Fibroblast of the aortic adventitia (primary cell): ENCODE measurements at places on chromosomes 13 and 19.

DNA sequence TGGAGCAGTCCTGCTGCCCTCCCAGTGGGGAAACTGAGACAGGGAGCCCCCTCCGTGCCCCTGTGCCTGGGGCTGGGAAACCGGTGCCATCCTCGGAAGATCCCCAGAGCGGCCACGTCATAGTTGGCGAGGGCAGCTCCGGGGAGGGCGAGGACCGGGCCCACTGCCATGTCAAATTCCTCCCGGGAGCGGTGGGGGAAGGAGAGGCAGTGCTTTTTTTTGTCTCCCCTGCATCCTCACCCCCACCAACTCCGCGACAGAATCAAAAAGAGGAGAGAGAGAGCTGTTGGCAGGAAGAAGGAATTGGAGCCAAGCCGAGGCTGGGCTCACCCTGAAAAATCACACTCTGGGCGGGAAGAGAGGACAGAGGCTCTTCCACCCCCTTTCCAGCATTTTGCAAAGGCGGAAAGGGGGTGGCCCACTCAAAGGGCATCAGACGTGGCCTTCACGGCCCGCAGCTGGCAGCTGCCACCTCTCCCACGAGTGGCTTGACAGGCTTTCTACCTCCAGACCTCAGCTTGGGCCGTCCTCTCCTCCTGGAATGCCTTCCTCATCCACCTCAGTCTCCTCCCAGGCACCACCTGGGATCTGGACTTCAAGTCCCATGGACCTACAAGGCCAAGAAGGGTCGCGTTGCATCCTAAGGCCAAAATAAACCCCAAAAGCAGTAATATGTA, 19.6 kb upstream of the NFIC start:
- peak; percentile 86 for DNase-seq

GRCh38 chr19:32421589-32422361, 16.2 kb downstream of the DPY19L3 start:
- DNase-seq = no peak

GRCh38 chr13:105638426-105638825, 897.0 kb downstream of the EFNB2 start:
- DNase-seq = no peak

DNA sequence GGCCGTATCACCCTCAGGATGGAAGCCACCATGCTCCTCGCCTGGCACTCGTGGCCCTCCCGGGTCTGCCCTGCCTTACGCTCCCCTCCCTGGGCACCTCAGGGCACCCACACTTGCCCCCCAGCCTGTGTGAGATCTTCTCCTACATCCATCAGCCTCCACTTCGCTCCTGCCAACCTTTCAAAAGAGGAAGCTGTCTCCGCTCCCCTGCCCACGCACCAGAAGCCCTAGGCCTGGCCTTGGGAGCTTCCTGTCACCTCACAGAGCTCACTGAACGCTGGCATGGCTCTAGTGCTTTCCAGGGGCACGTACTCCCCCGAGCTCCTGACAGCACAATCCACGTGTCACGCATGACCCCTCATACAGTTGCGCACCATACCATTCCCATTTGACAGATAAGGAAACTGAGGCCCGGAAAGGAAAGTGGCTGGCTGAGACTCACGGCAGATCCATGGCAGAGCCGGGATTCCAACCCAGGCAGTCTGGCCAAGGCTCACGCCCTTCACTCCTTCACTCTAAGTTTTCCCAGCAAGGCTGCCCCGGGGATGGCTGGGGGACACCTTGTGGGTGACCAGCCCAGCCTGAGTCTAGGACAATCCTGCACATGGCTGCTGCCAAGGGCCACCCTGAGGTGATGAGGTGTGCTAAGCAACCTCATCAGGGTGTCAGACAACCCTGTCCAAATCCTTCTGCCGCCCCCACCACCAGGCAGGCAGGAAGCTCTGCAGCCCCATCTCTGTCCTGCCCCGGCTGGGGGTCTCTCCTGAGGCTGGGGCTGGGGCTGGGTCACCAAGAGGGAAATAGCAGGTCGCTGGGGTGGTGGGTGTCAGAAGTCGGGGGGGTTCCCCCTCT, 19.3 kb downstream of the PPP1R12C start:
- DNase-seq = no peak

GRCh38 chr19:17365361-17365760, 11.8 kb downstream of the PLVAP start:
- no peak for DNase-seq

- no peak for DNase-seq
These were observed 268.7 kb downstream of the NHLRC3 start for GRCh38 chr13:39306639-39307589.

DNA sequence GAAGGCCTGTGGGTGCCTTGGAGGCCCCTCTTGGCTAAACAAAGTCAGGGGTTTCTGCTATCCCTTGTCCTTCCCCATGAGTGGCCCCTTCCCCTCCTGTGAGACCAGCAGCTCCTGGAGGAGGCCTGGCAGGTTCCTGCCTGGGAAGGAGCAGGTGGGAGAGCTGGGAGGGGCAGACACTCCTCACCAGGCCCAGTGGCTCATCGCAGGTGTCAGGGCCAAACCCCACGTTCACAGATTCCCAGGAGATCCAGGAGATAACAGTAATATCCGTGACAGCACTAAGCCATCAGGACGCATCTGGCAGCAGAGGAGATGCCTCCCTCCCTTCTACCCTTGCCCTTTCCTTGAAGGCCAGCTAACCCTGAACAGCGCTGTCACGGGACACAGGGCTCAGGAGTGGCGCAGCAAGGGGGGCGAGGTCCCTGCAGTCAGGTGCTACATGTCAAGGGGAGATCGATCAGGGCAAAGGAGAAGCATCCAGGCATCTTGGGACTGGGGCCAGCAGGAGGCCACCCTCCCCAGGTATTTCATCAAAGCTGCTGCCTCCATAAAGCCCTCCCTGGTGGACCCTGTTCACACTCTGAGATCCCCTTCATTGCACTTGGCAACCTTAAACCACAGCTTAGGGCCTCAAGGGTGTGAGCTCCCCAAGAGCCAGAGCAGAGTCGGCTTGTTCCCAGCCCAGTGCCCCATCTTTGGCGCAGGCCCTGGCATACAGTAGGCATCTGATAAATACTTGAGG, 4.8 kb downstream of the CEBPA start:
- DNase-seq = no peak

DNA sequence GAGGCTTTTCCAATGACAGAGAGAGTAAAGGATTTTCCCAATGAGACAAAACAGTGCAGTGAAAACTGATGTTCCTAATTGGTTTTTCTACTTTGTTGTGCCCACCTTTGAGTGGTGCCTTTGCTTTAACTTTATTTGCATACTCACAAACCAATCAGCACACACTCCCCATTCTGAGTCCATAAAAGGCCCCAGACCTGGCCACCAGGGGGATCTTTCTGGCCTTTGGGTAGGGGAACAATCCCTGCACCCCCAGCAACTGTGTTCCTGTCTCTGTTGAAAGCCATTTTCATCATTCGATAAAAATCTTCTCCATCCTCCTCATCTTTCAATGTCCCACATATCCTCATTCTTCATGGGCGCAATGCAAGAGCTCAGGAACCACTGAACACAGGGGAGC, 252.8 kb downstream of the B3GLCT start:
- no peak for DNase-seq

DNA sequence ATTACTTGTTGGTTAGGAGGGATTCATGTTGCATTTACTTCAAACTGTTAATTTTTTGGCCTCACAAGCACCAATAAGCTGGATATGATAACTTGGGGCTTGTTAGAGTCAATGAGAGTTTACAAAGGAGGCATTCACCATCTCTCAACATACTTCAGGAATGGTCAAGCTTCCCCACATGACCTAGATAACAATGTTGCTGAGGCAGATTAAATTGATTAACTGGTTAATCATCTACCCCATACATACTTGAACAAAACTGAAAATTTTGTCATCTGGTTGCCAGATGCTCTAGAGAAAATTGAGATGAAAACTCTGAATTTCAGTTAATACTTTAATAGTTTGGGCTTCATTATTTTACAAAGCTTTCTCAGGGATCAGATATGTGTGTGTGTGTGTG, 43.0 kb upstream of the UBL3 start:
- peak; percentile 16 for DNase-seq

DNA sequence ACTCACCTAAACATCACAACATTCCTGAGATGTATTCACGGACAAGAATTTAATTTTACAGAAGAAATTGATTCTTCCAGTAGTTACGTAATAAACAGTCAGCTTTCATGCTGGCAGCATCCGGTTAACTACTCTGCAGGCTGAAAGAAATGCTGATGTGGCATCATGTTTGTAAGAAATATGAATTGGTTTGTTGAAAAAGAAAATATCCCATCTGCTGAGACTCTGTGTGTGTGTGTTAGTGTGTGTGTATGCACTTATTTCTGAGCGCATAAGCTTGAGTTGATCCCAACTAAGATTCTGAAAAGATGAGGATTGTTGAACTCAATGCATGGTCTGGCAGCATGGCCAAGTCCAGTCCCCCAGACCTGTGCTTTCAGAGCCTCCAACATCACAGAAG, 74.3 kb upstream of the FAM216B start:
- DNase-seq = peak; percentile 42

DNA sequence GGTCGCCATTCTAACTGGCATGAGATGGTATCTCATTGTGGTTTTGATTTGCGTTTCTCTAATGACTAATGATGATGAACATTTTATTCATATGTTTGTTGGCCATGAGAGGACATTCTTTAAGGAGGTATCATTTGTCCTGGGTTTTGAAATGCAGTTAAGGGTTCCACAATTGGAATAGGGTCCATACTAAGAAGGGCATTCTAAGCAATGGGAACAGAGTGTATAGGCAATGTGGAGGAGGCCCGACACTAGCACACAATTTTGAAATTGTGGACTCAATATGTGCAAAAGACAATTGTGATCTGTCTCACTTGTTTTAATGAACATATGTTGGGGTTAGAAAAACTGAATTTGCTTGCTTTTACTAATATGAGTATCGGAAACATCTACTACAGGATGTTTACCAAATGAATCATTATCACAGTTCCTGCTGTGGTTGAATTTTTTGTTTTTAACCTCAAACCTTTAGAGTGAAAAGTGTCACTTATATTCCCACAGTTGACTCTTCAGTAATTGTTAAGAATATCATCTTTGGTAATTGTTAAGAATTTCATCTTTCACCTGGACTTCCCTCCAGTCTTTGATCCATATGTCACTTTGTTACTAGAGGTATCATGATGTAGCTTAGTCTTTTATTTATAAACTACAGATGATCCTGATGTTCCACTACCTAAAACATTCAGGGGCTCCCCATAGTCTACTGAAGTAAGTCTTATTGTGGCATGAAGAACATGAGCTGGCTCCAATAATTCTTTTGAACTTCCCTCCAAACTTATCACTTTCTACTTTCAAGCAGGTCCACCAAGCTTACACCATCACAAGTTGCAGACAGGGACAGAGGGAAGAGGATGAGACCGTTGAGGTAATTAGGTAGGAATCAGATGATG, 109.7 kb upstream of the KLF12 start:
- DNase-seq = peak; percentile 75

DNA sequence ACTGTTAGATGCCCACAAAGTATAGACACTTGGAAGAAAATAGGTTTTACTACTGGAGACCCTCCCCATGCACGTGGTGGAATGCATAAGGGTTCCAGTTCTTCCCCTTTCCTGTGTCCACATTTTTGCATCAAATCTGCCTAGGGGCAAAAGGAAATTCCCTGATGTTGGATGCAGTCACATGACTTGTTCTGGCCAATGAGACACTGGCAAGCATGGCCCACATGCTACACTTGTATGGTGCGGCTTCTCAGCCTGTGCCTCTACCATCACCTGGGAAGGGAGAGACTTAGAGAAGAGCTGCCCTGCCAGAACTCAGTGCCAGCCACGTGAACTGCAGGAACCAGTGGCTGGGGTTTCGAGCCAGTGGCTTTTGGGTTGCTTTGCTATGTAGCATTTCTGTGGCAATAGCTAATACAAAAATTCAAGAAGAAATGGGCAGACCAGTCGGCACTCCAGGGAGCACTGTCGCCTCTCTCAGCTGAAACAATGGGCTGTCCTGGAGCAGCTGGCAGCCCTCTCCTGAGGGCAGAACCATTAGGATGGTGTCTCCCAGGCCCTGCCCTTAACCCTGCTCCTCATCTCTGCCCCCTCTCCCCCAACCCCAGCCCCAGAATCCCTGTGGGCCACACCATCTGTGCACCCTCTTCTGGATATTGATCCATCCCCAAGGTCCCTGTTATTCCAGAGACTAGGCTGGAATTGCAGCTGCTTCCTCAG, 634.0 kb downstream of the UQCRFS1 start:
- DNase-seq = no peak

GRCh38 chr19:45999653-46000121, 4.4 kb downstream of the CCDC61 start:
- peak; percentile 33 for DNase-seq

DNA sequence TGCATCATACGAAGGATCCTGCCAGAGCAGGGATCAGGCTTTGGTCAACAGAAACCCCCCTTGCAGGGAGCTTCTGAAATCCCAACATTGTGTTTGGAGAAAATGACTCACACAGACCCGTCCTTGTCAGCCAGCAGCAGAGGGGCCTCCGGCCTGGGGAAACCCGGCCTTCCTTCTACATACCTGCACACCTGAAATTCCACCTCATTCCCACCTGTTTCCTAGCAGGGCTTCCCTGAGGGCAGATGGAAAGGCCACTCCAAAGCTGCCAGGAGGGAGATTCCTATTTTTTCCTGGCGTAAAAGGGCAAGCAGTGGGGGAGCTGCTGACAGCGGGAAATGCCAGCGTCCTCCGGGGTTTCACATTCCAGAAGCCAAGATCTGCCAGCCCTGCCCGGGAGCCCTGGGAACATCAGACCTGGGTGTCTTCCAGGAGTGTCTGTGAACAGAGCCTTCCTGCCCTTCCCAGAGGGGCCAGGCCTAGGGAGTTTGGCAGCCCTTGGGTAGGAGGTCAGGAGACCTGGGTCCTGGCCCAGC, 3.0 kb upstream of the IGFL1 start:
- DNase-seq = no peak

DNA sequence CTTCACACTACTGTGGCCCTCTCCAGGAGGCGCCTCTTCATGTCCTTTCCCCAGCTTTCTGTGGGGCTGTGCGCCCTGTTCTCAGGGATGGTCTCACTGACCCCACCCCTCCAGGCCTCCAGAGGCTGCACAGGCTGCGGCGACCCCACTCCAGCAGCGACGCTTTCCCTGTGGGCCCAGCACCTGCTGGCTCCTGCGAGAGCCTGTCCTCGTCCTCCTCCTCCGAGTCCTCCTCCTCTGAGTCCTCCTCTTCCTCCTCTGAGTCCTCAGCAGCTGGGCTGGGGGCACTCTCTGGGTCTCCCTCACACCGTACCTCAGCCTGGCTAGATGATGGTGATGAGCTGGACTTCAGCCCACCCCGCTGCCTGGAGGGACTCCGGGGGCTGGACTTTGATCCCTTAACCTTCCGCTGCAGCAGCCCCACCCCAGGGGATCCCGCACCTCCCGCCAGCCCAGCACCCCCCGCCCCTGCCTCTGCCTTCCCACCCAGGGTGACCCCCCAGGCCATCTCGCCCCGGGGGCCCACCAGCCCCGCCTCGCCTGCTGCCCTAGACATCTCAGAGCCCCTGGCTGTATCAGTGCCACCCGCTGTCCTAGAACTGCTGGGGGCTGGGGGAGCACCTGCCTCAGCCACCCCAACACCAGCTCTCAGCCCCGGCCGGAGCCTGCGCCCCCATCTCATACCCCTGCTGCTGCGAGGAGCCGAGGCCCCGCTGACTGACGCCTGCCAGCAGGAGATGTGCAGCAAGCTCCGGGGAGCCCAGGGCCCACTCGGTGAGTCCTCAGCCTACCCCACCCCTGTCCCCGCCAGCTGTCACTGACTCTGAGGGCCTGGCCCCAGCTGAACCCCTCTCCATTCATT, 11.2 kb downstream of the ARHGAP33 start:
- no peak for DNase-seq
